Suprapubic skin (tissue), 4 donors: ENCODE measurements at places on chromosomes 4 and X. TPM values are rescaled to one million over a fixed set of nuclear protein-coding genes. Genes with fewer than 3 reads are reported as not detected.

GRCh38 chrX:97490656-97491055 lies 606.9 kb downstream of the RPA4 start:
- no peak for DNase-seq

Gene PAGE5
- not detected for total RNA-seq

Gene AIMP1
- total RNA-seq, result 19.4 TPM

Gene ANXA3
- total RNA-seq, result 36.7 TPM

Gene SMIM43
- total RNA-seq, result not detected
